A549 treated with DMSO at 1 μM for 4 hours (cell line): ENCODE measurements at places on chromosomes 1 and 21. TPM values are rescaled to one million over a fixed set of nuclear protein-coding genes. Genes with fewer than 3 reads are reported as not detected.

MTARC1 gene
- total RNA-seq = 8.3 to 12.0 TPM (median 9.9 TPM) in 5 replicates

IRF2BP2 gene
- total RNA-seq = 97.7 to 142 TPM (median 118 TPM) in 5 replicates

SLC44A5 gene
- 0.06 to 0.11 TPM (median 0.09 TPM) in 4 of 5 replicates, not detected in the other for total RNA-seq

MFAP2 gene
- total RNA-seq = 0.32 to 1.1 TPM (median 0.44 TPM) in 5 replicates

SLC16A4 gene
- total RNA-seq = 30.9 to 43.6 TPM (median 40.3 TPM) in 5 replicates

HRNR gene
- not detected in 5 replicates for total RNA-seq

CFHR2 gene
- not detected in 5 replicates for total RNA-seq

KCNK2 gene
- total RNA-seq = 0.11 to 0.28 TPM (median 0.22 TPM) in 3 of 5 replicates, not detected in the others
